ENCODE measurements at places on chromosomes 7 and 10.

GRCh38 chr10:20745556-20746375 lies 151.3 kb downstream of the NEBL start:
- no peak for DNase-seq

GRCh38 chr10:7102557-7103349 lies 308.1 kb downstream of the SFMBT2 start:
- DNase-seq: no peak

DNA sequence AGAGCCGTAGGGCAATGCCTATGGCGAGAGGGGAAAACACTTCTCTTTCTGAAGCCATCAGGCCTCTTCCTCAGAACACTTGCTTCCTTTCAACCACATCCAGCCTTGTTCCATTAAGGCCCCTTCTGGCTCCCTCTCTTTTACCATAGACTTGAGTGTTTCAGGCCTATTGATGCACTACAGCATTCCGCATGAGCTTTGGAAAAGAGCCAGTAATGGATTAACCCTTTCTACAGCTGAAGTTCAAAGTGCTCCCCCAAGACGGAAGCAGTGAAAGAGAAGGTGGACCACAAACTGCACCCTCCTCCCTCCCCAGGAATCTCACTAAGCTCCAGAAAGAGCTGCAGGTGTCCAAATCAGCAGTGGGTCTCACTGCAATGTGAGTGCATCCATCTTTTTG lies 102.7 kb upstream of the C7orf33 start:
- no peak for DNase-seq

- DNase-seq: no peak
Observed at GRCh38 chr7:132083126-132083525, 493.1 kb downstream of the PLXNA4 start.

DNA sequence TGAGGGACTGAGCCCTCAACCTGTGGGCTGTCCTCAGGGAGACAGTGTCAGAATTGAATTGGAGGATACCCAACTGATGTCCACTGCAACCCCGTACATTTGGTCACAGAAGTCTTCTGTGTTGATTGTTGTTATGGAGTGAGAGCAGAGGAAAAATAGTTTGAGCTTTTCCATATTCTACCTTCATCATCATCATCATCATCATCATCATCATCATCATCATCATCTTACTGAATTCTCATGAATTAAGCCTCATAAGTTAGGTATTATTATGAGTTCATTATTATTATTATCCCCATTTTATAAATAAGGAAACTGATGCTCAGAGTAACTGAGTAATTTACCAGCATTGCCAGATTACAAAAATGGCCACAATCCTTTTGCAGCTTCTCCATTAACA lies 8.4 kb downstream of the ALDH18A1 start:
- no peak for DNase-seq

Measured in stimulated activated CD8-positive, alpha-beta memory T cell treated with anti-CD3 and anti-CD28 coated beads, Interleukin-15, amount 100 ng/mL, for 48 hours (primary cell).